Neural crest cell (in vitro differentiated cells): ENCODE measurements at places on chromosomes 11 and 22.
A peak's percentile ranks its signal among the peaks of the same experiment; 100 is the strongest.

DNA sequence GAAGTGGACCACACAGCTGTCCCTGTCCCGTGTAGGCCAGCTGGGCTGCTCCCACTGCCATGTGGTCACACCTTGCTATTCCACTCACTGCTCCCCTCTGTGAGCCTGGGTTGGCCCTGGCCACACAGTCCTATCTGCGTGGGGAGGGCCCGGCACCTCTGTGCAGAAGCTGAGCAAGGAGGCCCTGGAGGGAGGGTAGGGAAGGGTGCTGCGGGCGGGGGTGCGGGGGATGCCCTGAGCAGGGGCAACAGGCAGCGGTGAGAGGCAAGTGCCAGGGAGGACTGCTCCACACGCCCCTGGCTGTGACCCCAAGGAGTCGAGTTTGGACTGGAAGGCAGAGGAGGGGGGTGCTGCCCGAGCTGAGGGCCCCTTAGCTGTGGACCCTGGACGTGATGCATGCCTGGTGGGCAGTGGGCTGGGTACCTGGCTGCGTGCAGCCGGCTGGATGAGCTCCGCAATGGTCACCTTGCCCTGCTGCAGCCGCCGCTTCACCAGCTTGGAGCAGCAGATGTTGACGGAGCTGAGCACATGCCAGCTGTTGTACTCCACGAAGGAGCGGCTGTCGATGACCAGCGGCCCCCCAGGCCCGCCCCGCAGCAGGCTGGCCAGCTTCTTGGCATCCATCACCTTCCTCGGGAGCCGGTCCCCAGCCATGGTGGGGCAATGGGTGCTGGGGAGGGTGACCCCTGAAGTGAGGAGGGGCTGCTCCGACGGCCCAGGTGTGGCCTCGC, 6.7 kb downstream of the DUSP8 start:
- DNase-seq, result no peak

GRCh38 chr11:21604564-21604963, 588.3 kb upstream of the ANO5 start:
- DNase-seq, result no peak

GRCh38 chr11:3686751-3687150, 15.6 kb upstream of the CHRNA10 start:
- DNase-seq, result no peak

DNA sequence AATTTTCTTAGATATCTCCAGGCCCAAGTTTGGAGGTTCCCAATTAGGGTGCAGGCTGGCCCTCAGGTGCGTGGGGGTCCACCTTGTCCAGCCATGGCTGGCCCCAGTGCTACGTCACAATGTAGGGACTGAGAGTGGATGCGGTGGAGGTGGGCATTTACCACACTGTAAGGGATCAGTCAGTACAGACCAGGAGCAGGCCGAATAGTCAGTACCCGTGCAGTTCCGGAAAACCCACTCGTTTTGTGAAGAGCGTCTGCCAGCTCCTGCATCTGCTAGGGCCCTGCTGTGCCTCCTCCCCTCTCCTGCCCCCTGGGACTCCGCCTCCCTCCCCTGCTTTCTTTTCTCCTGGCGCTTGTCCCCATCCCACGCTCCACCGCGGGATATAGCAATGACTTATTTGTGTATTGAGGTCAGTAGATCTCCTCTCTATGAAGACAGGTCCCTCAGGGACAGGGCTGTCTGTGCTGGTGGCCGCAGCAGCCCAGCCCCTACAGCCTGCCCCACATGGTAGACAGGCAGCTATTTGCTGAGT, 50.4 kb upstream of the SEPTIN5 start:
- DNase-seq, result no peak

DNA sequence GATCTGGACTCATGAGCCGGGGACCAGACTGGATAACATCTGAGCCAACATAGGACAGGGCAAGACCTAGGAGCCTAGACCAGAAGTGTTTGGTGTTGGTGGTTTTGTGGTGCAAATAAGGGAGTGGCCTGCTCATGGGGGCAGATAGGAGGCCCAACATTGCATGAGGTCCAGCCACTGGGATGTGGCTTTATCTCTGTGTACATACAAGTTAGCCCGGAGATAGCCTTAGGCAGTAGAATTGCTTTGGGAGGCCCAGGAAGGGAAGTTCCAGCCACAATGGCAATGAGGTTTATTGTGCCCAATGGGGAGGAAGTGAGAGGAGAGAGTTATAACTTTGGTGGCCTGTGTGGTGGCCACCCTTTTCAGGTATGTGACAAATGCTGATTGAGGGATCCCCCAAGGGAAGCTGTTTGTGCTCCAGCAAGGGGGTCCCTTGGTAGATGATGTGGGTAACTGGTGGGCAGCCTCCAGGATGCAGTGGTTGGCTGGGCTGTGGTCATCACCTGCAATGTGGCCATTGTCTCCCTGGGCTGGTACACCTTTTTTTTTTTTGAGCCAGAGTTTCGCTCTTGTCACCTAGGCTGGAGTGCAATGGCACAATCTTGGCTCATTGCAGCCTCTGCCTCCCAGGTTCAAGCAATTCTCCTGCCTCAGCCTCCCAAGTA, 6.4 kb downstream of the LMO2 start:
- no peak for DNase-seq

DNA sequence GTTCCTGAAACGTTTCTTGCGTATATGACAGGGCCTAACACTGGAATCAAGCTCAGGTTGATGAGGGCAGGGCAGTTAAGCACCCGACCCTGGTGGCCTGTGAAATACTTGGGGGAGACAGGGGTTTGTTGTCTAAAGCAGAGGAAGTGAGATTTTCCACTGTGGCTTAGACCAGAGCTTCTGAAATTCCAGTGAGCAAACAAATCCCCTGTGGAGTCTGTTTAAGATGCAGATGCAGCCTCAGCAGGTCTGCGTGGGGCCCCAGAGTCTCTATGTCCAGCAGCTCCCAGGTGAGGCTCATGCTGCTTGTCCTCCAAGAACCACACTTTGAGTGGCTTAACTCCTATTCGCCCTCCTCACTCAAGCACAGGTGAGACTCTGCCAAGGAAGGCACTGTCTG, 39.1 kb upstream of the PRAME start:
- no peak for DNase-seq

- DNase-seq, result peak; percentile 49
These were observed at the start of gene UPK3A for GRCh38 chr22:45284705-45285262. Gene UPK3A (plus strand): TSS chr22:45284949. CDS start chr22:45285014, 65 bp downstream.

DNA sequence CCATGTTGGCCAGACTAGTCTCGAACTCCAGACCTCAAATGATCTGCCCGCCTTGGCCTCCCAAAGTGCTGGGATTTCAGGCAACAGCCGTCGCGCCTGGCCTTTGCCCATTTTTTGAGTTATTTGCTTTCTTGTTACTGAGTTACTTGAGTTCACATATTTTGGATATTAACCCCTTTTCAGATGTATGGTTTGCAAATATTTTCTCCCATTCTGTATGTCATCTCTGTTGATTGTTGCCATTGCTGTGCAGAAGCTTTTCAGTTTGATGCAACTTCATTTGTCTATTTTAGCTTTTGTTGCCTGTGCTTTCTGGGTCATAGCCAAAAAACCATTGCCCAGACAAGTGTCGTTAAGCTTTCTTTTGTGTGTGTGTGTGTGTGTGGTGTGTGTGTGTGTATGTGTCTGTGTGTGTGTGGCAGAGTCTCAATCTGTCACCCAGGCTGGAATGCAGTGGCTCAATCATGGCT, 6.8 kb downstream of the TSGA10IP start:
- no peak for DNase-seq

GRCh38 chr22:27307545-27308247, 493.9 kb downstream of the MN1 start:
- DNase-seq, result no peak

GRCh38 chr22:26053737-26054316, 115.4 kb upstream of the SEZ6L start:
- DNase-seq, result no peak

GRCh38 chr11:133934599-133935550, 21.9 kb downstream of the IGSF9B start:
- DNase-seq, result peak; percentile 50

- no peak for DNase-seq
These were observed 23.9 kb upstream of the PANX2 start for GRCh38 chr22:50146439-50147238.

GRCh38 chr11:2989551-2989950, 2.6 kb downstream of the NAP1L4 start:
- DNase-seq, result no peak

GRCh38 chr11:85749287-85749834, 61.6 kb downstream of the SYTL2 start:
- DNase-seq, result no peak

GRCh38 chr11:75582895-75583717, 21.1 kb downstream of the SERPINH1 start:
- peak; percentile 67 for DNase-seq

DNA sequence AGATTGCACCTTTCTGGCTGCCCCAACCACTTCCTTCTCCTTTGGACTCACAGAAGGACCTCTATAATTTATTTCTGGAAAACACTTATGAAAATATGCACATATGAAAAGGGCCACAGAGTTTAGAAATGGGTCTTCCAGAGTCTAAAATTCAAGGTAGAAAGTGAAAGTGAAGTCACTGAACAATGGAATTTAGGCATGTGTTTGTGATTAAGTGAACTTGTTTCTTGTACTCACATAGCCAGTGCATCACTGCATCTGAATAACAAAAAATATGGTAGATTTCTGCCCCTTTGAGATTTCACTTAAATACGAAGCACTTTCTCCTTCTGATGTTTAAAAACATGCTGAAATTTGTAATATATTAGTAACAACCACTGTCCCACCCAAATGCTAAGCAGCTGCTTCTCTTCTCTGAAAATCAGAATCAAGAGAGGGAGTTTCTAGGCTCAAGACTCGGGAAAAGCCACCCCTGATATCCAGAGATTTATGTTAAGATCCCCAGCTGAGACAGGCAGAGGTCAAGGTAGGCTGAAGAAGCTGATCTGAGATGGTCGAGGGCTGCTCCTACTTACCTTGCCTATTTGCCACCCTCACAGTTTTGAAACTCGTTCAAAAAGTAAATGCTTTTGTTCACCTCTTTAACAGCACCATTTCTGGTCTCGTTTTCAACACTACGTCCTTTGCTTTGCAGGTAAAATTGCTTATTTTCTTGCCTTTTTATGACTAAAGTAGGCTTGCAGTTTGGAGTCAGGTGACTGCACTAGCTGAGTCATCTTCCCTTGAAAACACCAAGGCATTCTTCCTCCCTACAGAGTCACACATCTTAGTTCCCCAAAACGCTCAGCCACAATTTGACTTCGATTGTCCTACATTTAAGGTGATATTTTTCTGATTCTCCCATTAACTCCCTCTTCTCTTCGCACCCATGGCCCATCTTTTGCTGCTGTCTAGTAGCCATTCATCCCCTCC, at the start of gene XKR3:
TSS of gene XKR3 (minus strand) at position 696 of the 972 bp plus-strand sequence. CDS start 17,338 bp downstream, outside the sequence.
- DNase-seq, result no peak

DNA sequence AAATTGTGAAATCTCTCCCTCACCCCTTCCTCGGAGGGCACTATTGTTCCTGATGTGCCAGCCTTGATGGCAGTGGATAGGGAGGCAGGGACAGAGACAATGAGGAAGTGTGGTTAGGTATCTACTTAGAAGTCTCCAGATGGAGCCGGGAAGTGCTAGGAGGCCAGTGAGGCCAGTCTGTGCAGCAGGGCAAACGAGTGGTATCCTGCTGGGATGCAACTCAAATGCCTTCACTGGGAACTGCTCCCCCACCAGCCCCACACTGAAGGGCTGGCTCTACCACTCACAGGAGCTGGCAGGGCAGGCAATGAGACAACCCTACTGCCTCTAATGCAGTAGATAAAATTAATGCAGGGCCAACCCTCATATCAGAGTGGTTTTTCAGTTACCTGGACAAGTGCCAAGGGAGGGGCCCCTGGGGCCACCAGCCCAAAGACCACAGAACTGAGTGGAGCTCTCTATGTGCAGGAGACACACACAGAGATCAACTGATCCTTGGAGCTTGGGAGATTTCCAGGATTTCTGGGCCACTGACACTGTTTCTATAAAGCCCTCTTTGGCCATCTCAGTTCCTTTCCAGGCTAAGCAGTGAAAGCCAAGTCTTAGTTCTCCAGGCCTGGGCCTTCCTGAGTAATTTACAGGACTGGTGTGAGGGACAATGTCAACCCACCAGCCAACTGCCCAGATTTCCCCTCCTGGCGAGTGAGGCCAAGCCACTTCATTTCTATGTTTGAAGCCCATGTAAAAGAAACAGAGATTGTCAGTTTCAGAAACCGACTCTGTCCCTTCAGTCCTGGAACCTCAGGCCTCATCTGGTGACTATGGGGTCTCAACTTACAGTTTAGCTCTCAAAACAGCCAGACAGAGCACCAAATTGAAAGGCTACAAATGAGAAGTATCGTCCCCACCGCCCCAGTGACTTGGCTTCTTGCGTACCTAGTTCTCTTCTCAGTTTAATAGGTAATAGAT, 4.1 kb downstream of the MIF start:
- no peak for DNase-seq

GRCh38 chr11:78034623-78035022, 11.5 kb upstream of the KCTD14 start:
- no peak for DNase-seq

- DNase-seq, result no peak
These were observed 82.6 kb upstream of the SYT13 start for GRCh38 chr11:45368697-45369096.

DNA sequence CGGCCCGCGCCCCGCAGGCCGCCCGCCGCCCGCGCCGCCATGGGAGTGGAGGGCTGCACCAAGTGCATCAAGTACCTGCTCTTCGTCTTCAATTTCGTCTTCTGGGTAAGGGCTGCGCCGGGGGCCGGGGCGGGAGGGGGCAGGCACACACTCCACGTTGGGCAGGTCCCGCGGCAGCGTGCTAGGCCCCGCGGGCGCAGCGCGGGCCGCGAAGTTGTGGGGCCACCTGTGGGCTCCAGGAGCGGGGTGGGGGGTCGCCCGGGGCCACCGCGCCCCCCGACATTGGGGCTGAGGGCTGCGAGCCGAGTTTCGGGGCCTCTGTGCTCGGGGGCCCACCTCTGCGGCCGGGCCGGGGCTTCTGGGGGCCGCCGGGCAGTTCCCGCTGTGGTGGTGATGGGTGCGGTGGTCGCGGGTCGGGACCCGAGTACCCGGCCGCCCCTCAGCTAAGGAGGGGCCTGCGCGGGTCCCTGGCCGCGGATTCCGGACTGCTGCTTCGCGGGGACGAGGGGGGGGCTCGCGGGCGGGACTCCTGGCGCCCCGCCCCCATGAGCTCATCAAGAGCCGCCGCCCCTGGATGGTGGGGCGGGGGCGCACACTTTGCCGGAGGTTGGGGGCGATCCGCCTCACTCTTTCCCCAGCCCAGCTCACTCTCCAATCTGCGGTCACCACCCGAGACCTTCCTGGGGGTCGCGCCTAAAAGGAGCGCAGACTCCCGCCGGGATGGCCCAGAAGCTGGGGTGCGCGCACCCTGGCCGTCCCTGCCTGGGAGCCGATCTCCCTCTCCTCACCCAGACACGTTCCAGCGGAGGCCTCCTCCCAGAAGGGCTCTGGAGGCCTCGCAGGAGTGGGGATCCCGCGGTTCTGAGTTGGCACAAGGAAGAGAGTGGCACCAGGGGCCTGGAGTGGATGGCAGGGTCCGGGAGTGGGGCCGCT, 667 bp downstream of the CD81 start:
- no peak for DNase-seq
